Brain microvascular endothelial cell (primary cell): ENCODE measurements at places on chromosomes 7 and 10.

GRCh38 chr7:106823631-106824030 lies 41.5 kb upstream of the PIK3CG start:
- DNase-seq = no peak

DNA sequence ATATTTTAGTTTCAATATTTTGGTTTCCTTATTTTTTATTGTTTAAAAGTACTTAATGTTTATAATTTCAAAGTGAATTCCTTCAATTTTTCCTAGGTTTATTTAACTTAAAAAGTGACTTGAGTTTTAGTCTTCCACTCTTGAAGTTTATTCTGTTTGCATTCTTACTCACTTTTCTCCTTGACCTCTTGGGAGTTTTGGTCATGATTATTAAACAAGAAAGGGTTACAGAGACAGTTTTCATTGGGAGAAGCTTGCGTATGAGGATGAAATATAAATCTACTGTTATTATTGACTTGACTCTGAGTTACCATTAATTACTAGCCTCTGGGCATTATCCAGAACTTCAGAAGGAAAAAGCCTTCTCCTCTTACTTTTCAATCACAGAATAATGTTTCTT lies 216.0 kb downstream of the BMPER start:
- no peak for DNase-seq

DNA sequence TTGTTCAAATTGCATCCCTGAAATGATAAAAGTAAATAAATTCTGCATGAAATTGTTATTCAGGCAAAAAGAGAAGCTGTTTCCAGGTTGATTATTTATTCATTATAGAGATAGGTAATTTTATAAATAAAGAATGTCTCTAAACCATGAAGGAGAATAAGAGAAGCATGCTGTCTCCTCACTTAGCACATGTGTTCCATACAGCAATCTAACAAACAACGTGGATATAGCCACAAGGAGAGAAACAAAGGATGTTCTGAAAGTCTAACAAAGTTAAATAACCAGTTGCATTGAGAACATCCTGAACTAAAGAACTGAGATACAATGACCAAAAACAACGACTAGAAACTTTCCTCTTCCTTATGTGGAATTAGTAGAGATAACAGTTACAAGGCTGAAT lies 50.8 kb downstream of the NEBL start:
- no peak for DNase-seq

DNA sequence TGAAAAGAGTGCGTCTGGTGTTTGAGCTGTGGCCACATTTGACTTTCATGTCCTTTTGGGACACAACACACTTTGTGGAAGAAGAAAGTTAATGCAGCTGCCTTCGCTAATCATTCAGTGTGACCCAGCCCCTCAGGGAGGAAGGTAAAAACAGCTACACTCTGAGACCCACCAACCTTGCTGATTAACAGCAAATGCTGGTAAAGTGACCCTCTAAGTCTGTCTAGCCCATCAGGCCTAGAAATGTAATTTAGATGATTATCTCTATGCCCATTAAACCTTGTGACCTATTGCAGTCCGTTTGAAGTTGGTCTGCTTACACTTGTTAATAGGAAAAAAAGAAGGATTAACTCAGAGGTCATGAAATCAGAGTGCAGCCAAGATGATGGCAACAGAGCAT lies 161.9 kb upstream of the WNT16 start:
- DNase-seq = no peak

- DNase-seq = no peak
Observed at GRCh38 chr7:32020551-32021159, 49.6 kb downstream of the PDE1C start.

- peak; percentile 18 for DNase-seq
Observed at GRCh38 chr10:19606968-19607367, 209.3 kb upstream of the PLXDC2 start.

DNA sequence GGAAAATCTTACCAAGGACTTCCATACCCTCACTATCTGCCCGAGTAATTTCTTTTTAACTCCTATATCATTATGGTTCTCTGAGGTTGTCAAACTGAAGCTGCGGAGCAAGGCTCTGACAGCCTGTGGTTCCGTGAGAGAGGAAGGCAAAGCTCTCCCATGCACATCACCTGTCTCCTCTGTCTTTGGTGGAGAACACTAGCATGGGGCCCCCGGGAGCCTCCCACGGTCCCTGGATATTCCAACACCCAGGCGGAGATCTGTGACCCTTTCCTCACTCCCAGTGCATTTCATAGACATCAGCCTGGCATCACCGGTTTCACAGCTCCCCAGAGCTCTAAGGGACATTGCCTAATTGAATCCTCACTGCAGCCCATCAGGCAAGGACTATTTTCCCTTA lies 10.4 kb downstream of the RBP4 start:
- no peak for DNase-seq

DNA sequence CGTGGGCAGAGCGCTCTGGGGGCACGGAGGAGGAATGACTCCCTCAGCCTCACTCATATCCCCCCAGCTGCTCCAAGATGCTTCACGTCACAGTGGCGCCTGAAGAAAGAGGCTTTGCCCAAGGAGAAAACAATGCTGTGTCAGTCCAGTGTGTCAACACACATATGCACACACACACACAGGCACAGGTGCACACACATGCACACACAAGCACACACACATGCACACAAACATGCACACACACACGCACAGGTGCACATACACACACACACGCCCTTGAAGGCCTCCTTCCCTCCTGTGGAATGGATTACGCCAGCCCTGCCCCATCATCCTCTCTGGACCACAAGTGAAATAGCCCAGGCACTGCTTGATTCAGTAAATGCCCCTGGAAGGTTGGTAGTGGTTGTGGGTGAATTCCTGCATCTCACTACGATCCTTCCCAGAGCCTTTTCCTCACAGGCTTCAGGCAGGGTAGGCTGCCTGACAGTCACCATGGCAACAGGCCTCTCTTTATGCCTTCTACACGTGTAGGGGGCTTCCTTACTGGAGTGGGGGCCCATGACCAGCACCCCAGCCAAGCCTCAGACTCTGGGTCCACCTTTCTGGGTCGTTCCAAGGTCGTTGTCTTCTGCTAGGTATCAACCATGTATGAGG lies 371.5 kb upstream of the PODXL start:
- DNase-seq = no peak

DNA sequence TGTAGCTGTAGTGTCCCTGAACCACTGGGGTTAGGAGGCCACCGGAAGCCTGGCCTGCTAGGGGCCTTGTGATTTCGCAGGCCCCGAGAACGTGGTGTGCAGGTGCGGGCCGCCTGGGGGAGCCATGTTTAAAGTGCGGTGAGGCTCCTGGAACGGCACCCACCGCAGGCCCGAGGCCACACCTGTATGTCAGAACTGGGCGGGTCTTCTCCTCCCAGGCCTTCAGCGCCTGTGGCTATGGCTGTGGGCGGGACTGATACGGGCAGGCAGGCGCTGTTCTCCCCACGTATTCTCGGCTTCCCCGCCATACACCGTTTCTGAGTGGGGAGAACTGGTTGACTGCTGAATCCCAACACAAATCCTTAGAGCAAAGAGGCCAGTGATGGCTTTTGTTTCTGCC lies 74.8 kb downstream of the DNAJB6 start:
- no peak for DNase-seq

GRCh38 chr10:22874189-22874854 lies 53.5 kb upstream of the ARMC3 start:
- no peak for DNase-seq

DNA sequence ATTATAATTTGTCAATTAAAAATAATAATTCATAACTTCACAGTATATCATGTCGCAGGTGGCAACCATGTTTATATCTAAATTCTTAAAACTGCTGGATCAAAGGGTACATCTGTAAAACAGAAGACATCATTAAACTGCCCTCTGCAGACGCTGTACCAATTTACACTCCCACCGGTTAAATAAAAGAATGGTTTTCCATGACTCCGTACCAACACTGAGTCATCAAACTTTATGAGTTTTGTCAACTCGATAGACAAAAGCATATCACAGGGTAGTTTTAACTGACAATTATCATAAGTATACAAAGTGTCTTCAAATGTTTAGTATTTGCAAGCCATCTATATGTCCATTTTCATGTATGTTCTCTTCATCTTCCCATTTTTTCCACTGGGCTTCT lies 5.7 kb upstream of the GSTK1 start:
- DNase-seq = no peak

GRCh38 chr10:119621078-119621384 lies 24.3 kb upstream of the TIAL1 start:
- no peak for DNase-seq

GRCh38 chr10:102280397-102281101 lies 35.2 kb downstream of the GBF1 start:
- peak; percentile 6 for DNase-seq

- DNase-seq = no peak
Observed at GRCh38 chr10:99598011-99598410, 22.2 kb downstream of the SLC25A28 start.

DNA sequence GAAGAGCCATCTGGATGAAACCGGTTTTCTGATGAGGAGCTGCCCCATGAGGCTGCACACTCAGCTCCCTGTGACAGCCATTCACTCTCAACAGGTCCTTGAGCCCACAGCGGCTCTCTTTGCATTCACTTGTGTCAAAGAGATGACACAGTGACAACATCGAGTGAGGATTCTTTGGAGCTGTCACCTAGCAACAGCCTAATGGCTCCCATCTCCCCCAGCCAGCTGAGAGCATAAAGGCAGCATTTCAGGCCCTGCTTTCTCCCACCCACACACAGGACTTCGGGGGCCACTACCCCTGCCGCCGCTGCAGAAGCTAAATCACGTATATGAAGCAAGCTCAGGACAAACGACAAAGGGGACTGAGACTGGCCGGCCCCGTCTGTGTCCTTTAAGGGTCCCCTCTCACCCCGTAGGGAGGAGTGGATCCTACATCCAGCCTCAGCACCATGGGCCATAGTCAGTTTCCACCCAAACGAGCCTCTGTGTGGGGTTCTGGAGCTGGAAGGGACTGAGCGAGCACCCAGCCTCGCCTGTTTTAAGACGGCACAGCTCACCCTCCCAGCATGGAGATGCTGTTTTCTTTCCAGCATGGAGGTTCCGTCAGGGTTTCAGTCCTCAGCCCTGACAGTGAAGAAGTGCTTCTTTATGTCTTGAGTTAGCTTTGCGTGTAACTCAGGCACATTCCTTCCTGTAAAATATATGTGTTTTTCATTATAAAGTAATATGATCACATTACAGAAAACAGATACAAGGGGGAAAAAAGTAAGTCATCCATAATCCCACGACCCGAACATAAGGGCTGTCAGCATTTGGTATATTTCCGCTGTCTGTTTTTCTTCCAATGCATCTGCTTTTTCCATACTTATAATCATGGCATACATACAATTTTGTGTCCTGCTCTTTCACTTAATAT lies 4.9 kb downstream of the CPA4 start:
- DNase-seq = no peak

DNA sequence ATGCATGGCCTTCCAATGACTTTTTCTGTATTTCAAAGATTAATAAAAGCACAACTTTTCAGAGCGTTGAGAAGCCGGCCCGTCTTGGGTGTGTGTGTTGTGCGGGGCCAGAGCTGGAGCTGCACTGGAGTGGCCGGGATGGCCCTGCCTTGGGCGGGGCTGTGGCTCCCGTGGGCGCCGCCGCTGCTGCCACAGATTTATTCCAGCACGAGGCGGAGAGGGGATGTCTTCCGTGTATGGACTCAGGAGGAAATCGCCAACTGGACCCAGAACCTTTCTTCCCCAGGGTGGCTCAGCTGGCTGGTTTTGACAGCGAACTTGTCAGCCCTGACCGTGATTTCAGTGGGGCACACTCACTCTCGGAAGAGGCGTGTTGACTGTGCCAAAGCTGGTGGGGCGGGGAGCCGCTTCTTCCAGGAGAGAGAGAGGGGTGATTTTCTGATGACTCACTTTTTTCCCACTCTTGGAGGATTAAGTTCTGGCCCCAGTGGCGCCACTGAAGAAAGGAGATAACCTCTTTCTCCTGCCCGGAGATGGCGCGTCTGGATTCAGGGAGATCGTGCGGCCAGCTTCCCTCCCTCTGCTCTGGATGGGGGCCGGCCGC lies 72.4 kb downstream of the DNAJB6 start:
- no peak for DNase-seq
